Right lung (tissue), 10 donors: ENCODE measurements at places on chromosomes 12 and 14. TPM values are rescaled to one million over a fixed set of nuclear protein-coding genes. Genes with fewer than 3 reads are reported as not detected.
A peak's percentile ranks its signal among the peaks of the same experiment; 100 is the strongest.

Gene AQP6
- polyA plus RNA-seq = 0.31 TPM

Gene CALCOCO1
- polyA plus RNA-seq = 176 TPM

Gene RD3L
- not detected for polyA plus RNA-seq

Gene GALNT6
- polyA plus RNA-seq = 1.4 TPM

Gene HHIPL1
- 2.1 TPM for polyA plus RNA-seq

Gene PLEK2
- polyA plus RNA-seq = 6.7 TPM

GRCh38 chr12:75742961-75743360, 231.6 kb upstream of the KRR1 start:
- no peak for DNase-seq

DNA sequence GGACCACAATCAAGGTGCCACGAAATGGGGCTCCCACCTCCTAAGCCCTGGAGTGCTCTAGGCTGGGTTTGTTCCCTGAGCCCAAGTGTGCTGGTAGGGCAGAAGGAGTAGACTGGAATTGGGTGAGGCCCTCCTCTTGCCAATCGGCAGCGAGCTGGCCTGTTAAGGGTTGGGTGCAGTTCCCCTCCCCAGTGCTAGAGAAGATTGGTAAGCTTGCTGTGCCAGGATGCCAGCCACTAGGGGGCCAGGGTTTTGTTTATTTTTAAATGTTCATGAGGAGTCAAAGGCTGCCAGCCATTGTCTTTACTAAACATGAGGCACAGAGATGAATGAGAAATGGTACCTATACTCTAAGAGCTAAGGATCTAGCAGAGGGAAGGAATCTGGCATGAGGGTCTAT, 79.7 kb downstream of the SPTB start:
- no peak for DNase-seq

- no peak for DNase-seq
Observed at GRCh38 chr12:51788876-51789275, 59.6 kb downstream of the FIGNL2 start.

- DNase-seq = peak; percentile 74
Observed at GRCh38 chr12:64181430-64182291, 40.4 kb downstream of the KICS2 start.

DNA sequence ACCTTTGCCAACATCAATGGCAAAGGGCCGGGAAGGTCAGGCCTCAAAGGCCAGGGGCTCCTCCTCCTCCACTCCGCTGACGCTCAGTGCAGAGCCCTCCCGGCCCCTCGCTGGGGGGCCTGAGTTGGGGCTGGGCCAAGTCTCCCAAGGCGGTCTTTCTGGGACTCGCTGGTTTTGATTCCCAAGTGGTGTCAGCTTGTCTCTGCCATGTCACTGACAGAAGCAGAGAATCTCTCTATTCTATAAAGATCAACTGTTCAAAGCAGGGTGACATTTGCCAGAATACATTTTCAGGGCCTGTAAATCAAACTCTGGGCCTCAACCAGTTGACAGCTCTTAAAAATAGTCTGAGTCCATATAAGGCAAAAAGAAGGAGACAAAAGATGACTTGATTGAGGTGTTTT, 75.9 kb downstream of the CCDC88C start:
- DNase-seq = no peak

DNA sequence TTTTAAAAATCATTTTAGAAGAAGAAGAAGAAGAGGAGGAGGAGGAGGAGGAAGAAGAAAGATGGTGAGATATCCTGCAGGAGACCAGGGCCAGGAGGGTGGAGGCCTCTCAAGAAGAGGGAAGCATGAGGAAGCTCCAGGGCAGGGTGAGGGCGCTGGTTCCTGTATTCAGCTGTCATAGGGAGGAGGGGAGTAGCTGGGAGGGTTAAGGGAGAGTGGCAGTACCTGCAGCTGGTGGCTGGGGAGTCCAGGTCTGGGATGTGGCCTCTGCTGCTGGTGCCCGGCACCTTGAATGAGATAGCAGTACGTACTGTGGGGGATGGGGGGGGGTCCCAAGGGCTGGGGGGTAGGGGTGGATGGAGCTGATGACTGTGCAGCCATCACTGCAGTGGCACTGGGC, 9.8 kb downstream of the RBP5 start:
- DNase-seq = no peak

- DNase-seq = no peak
Observed at GRCh38 chr12:97017213-97017612, 110.2 kb downstream of the NEDD1 start.

DNA sequence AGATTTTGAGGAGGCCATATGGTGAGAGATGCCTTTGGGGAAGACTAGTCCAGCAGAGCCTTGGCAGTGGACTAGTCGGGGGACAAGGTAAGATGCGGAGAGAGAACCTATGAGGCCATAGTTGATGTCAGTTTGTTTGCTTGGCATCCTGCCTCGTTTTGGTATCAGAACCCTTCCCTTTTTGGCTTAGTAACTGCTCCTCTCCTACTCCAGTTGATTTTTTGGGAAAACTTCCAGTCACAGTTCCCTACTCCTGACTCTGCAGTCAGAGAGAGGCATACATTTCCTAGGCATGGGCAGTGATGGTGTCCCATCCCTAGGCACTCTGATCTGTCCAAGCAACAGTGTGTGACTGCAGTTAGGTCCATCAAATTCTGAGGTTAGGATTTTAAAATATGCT, 398.3 kb downstream of the AEBP2 start:
- DNase-seq = no peak

DNA sequence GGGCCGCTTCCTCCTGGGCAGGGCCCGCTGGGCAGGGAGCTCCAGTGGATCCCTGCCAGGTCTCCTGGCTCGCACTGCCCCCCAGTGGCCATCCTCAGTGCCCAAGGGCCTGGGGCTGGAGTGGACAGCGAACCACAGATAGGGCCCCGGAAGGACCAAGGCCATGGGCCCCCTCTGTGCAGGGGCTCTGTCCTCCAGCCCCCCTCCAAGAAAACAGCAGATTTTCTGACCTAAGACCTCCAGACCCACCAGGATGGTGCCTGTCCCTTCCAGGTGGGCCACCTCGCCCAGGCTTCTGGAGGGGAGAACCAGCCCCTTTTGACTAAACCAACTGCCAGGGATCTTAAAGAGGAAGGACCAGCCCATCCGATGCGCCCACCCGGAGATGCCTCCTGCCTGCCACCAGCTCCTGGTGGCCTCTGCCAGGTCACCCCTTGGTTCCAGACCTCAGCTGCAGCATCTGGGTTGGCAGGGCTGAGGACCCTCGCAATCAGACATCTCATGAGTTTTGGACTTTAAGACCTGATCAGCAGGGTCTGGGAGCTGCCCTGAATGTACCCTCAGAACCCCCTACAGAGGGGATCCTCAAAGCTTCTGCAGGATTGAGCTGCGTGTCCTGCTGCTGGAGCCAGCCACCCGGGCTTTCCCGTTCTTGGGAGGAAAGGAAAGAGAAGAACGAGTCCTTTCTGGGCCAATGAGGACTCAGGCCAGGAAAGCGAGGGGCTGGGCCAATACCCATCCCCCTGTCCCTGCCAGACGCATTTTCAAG, 325.8 kb upstream of the DIO3 start:
- no peak for DNase-seq

- DNase-seq = no peak
Observed at GRCh38 chr14:105944632-105945610, 418.5 kb downstream of the TMEM121 start.

DNA sequence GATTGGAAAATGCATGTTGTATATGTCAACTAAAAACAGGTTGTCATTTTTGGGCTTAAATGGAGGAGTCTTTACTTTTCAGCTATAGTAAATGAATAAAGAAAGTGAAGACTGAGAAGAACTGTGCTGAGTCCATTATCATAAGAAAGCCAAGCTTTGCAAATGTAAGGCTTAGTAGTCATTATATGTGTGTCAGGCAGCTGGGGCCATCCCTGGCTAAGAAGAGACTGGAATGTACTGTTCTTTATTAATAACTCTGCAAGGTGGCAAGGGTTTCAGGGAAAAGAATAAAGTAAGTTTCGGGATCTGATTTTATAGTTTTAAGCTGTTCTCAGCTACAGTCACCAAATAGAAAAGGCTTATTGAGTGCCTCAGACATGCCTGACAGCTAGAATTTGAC, 48.7 kb downstream of the SRGAP1 start:
- no peak for DNase-seq

DNA sequence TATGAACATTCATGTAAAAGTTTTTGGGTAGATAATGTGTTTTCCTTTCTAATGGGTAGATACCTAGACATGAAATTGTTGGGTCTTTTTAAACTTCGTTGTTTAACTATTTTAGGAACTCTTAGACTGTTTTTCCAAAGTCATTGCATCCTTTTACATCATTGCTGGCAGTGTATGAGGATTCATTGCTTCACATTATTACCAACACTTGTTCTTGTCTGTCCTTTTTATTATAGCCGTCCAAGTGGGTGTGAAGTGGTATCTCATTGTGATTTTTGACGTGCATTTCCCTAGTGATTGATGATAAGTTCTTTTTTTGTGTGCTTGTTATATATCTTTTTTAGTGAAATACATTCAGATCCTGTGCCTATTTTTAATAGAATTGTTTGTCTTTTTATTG, 39.4 kb downstream of the USP15 start:
- DNase-seq = no peak

- no peak for DNase-seq
Observed at GRCh38 chr14:30243805-30244204, 315.2 kb upstream of the G2E3 start.

- no peak for DNase-seq
Observed at GRCh38 chr14:97101561-97101960, 304.4 kb downstream of the VRK1 start.

DNA sequence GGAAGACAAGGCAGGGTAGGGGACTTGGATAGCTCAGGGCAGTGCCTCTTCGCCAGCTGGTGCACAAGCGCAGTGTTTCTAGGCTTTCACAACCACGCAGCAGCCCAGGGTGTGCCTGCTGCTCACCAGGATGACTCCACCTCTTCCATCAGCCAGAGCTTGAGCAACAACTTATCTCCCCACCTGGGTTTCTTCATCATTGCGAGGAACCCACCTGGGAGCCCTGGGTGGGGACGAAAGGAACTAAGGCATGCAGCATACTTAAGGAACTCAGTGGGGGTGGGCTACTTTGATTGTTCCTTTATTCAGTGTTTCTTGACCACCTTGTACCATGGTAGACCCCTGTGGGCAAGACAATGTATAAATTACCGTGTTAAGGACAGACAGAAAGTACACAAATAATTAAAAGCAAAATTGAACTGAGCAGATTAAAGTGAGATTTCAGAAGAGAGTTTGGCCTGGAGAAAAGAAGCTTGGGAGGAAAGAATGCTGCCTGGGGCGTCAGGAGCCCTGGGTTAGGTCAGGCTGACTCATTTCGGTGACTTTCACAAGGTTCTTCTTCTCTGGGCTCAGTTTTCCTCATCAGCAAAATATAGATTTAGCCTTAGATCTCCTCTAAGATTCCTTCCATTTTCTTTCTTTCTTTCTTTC, 22.9 kb downstream of the KRT18 start:
- DNase-seq = no peak
